ENCODE measurements at places on chromosomes 4 and X.

- no peak for DNase-seq
Measured at GRCh38 chr4:6990661-6991060, 52.5 kb upstream of the TADA2B start.

GRCh38 chrX:131763674-131764073, 219.8 kb downstream of the OR13H1 start:
- DNase-seq, result peak; percentile 85

DNA sequence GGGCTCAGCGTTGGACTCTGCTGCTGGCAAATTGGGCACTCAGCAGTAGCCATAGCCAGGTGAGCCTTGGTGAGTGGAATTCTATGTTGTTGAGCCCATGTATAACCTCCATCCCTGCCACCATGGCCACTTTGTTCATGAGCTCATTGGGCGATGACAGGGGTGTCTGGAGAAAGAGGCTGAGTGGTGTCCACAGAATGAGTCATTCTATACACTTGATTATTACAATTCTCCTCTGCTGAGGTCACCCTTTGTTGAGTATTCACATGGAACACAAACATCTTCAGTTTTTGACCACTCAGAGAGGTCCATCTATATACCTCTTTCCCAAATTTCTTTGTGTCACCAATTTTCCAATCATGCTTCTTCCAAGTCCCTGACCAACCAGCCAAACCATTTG, 1341.7 kb downstream of the PCDH7 start:
- peak; percentile 59 for DNase-seq

DNA sequence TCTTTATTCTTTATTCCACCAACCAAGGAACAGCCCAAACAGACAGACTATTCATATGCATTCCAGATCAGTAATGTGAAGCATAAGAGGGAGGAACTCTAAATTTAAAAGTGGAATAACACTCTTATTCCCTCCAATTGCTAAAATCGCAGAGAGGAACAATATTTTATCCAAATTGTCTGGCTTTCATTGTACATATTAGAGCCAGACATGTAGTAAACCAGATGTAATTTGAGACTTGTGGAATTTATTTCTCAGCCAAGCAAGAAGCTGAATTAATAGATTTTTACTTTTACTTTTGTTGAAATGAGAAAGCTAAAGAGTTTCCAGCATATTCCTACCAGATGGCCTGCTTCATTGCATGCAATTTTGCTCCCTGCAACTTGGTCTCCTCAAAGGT, 674.6 kb upstream of the SLIT2 start:
- no peak for DNase-seq

GRCh38 chrX:22043872-22044271, 11.7 kb downstream of the PHEX start:
- DNase-seq, result no peak

DNA sequence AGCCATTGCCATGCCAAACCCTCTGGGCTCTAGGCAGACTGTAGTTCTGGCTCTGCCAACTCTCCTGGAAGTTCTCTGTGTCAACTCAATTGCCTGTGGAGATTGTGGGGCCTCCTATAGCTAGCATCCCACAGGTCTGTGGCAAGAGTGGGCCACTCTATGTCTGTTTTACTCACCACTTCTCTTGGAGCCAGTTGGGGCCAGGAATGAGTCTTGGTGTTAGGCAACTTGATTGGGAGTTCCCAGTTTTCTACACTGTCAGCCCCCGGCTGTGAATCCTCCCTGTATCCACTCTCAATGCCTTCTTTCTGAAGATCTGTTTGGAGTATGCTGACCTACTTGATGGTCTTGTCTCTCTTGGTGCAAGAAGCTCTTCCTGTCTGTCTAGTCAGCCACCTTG, 48.2 kb upstream of the EPGN start:
- no peak for DNase-seq

DNA sequence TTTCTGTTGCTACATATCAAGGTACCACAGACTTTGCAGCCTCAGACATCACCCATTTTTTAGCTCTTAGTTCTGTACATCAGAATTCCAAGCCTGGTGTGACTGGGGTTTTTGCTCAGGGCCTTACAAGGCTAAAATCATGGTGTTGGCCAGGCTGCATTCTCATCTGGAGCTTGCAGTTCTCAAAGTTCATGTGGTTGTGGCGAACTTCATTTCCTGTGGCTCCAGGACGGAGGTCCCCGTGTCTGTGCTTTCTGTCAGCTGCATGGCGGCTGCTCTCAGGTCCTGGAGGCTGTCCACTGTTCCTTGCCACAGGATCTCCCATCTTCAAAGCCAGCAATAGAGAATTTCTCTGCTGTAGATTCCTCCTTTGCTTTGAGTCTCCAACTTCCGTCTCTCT, 157.4 kb downstream of the STIM2 start:
- DNase-seq, result no peak

DNA sequence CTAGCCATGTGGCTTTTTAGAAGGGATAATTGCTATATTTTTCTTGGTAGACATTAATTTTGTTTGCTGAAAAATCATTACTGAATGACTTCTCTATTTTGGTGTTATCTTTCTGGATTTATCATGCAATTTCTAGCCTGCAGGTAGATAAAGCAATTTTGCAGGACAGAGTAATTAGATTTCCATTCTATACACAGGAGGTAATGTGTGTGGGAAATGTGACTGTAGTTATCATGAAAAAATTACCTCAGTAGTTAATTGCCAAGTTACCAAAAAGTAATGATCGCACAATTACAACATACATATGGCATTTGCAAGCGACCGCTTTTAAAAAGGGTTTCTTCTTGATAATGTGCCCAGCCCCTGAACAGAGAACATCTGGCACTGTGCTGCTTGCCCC, 66.1 kb downstream of the KIT start:
- no peak for DNase-seq

DNA sequence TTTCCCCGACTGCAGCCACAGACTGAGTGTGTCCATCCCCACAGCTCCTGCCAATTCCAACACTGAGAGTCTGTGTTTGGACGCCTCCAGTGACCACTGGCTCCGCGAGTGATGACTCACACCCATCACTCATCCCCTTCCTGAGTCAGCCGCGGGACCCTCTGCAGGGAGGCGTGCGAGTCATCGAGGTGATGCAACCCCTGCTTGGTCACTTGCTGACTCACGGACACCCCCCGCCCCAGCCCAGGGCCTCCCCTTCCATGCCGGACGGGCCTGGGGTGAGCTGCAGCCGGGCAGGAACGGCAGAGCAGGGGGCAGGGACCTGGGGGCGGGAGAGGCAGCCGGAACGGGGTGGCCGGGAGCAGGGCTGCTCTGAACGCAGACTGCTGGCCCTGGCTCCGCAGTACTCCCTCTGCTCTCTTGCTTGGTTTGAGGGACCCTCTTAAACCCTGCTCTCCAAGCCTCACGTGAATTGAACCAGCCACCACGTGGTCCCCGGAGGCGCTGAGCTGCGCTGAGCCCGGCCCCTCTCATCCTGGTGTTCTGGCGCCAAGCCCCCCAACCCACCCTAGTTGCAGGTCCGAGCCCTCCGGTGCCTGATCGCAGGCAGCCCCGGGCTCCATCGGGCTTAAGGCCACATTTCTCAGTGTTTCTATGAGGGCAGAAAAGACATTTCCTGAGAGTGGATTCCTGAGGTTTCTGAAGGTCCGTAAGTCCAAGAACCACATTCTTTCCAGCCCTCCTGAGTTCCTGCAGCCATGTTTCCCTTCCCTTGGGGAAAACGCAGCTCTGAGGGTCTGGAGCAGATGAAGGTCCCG, 32.4 kb downstream of the FGFRL1 start:
- DNase-seq, result peak; percentile 99

DNA sequence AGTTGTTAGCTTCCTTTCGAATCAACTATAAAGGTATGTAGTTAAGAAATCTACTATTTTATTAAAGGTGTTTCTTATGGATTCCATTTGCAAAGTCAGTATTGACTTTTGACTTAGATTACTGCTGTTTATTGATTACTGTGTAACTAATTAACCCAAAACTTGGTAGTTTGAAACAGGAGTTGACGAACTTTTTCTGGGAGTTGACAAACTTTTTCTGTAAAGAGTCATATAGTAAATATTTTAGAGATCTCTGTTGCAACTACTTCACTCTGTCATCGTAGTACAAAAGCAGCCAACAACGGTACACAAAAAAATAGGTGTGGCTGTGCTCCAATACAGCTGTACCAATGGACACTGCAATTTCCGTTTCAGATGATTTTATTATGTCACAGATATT, 30.2 kb downstream of the AGA start:
- DNase-seq, result no peak

DNA sequence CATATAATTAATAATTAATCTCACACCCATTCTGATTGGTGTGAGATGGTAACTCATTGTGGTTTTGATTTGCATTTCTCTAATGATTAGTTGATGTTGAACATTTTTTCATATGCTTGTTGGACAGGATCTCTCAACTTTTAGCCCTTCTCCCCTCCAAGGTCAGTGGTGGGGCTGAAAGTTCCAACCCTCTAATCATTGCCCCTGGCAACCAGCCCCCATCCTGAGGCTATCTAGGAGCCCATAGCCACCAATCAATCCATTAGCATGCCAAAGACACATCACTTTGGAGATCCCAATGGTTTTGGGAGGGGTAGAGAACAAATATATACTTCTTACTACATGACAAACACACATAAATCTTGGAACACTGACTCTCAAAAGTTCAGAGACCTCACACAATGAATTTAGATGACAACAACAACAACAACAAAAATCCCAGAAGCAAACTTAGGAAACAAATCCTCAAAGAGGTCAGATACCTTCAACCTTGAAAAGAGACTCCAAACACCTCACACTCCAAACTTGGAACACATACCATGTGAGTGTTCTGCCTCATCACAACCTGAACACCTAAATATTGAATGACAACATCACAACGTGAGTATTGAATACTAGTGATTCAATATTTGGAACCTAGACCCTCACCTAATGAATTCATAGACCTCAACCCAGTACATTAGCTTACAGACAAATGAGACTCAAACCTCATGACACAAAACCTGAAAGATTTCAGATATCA, 19.0 kb upstream of the PAGE4 start:
- DNase-seq, result no peak
